Urothelium cell line (cell line): ENCODE measurements at places on chromosomes 3 and 15.

- DNase-seq: peak; percentile 4
These were observed 8.2 kb upstream of the PRKAR2A start for GRCh38 chr3:48855681-48856447.

DNA sequence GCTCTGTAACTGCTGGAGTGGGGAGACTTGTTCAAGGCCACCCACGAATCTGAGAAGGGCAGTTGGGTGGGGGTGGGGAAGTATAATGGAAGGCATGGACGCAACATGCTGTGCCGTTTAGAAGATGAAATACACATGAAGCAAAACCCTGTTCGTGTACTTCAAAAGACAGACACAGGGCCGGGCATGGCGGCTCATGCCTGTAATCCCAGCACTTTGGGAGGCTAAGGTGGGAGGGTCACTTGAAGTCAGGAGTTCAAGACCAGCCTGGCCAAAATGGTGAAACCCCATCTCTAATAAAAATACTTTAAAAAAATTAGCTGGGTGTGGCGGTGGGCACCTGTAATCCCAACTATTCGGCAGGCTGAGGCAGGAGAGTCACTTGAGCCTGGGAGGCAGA is 36.9 kb upstream of the SFMBT1 start:
- no peak for DNase-seq

DNA sequence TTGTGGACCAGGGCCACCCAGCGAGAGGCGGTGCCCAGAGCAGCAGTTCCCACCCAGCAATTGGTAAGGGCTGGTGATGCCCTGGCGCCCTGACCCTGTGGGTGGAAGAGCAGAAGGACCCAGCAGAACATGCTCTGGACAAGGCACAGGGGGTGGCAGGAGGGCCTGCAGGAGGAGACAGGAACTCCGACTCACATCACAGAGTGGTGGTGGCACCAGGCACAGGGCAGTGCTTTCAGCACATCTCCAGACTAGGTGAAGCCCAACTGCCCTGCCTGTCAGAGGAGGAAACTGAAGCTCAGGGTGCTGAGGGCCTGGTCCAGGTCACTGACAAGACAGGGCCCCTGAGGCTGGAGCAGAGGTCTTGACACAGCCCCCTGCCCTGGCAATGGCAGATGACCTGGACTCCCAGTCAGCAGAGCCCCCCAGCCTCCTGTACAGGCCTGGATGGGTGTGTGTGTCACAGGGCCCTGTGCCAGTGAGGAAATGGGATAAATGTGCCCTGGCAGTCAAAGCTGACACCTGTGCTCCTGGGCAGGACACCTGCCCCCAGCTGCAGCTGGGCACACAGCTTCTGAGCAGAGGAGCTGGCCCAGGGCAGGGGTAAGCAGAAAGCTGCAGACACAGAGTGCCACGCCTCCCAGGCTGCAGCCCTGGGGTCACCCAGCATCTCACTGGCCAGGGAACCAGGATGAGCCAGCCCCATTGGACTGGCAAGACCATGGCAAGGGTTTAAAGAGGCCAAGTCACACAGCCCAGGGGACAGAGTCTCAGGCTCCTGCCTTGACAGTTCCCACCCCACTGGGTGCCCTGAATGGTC is 11.4 kb downstream of the KLF15 start:
- DNase-seq: no peak

DNA sequence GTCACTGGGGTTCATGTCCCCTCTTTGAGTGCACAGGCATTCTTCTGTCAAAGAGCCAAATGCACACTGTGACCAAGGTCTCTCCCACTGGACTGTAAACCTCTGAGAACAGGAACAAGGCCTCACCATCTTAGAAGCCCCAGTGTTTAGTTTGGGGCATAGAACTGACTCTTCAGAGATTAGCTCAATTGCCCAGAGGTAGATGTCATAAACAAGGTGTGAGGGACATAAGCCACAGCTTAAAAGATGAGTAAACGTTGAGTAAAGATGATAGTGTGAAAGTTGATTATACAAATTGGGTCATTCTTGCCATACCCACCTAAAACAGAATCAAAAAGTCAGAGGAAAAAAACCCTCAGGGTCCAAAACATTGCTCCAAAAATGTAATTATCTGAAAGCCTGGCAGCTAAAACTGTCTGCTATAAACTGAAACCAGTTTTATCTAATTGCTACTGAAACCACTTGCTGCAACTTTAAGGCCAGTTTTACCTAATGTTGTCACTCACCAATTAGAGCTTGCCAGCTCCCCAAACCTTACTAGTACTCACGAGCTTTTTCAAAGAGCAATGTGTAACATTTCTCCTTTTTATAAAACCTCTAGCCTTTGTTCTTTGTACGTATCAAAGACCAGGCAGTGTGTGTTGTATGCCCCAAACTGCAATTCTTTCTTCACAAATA is 415.2 kb downstream of the RAP2B start:
- no peak for DNase-seq

GRCh38 chr3:31953091-31953490 is 28.0 kb downstream of the OSBPL10 start:
- DNase-seq: no peak

DNA sequence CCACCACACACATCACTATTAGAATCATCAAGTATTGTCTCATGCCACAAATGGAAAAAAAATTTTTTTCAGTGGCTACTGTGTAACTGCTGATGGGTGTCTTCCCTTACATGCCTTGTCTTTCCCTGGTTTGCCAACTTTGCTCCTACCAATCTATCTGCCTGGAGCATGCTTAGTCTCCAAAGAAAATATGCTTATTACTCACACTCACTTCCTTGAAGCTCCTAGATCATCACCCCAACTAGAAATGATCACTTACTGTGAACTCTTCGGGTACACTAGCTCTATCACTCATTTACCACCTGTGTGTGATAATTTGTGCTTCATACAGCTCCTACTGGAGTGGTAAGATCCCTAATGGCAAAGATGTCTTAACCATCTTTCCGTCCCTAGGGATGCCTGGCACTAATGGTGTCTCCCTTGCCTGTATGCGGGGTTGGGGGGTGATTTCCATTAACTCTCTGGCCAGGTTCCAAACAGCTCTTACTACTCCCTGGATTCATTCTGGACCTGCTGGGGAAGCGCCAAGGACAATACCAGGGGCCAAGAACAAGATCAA is 799 bp downstream of the VPS33B start:
- no peak for DNase-seq

DNA sequence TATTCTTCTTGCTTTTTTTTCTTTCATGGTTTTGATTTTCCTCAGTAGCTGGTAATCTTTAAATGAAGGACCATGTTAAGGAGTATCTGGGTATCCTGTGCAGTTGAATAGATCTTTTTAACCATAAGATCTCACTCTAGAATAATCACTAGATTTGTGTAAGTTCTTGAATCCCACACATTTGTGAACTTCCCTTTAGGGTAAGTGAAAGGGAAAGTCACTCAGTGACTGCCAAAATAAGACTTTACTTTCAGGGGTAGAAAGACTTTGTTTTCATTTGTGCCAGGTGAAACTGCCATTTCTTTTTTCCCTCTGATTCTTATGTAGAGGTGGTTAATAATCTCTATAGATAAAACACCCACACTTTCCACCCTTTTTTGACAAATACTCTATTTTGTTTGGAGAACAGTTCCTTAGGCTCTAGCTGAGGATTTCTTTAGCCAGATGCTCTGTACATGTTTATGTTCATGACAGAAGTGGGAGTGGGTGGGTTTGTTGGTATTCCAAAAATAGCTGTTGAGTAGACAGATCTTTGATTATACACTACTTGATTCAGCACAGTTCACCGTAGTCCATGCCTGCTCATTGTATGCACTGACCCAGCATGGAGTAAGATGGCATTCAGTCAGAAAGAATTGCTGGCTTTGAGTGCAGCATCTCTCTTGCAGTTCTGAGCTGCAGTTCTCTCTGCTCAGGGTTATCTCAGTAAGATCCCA is 28.5 kb downstream of the LRRC49 start:
- no peak for DNase-seq

DNA sequence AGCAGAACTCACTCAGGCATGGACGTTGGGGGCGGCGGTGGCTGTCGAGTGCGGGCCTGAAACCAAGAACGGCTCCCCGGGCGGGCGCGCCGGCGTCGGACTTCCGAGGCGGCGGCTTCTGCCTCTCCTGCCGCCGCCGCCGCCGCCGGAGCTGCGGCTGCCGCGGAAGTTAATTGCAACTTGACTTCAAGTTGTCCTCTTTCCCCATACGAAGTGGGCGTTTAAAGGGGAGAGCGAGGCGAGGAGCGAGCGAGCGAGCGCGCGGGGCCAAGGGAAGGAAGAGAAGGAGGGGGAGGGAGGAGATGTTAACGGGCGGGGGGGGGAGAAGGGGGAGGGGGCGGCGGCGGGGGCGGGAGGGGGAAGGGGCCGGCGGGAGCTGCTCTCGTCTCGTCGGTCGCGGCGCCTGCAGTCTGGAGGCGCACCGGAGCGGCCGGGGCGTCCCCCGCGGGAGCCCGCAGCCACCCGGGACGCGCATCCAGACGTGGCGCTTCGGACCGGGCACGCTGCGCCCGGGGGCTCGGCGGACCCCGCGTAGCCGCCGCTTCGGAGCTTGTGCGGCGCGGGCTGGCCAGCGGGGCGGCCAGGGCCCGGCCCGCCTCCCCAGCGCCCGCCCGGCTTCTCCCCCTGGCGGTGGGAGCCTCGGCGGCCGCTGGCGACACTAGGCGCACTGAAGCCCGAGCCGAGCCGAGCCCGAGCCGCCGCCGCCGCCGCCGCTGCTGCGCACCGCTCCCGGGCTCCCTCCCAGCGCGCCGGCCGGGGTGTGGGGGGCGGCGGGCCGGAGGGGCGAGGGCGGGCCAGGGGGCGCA is 19.7 kb upstream of the SATB1 start:
- peak; percentile 89 for DNase-seq

GRCh38 chr15:86336051-86336788 is 256.5 kb downstream of the AGBL1 start:
- peak; percentile 20 for DNase-seq

- no peak for DNase-seq
These were observed 78.0 kb downstream of the ALCAM start for GRCh38 chr3:105444725-105445124.

- DNase-seq: no peak
These were observed 40.8 kb downstream of the CLDN1 start for GRCh38 chr3:190281308-190282051.

GRCh38 chr3:66989860-66990696 is 8.0 kb upstream of the KBTBD8 start:
- no peak for DNase-seq

DNA sequence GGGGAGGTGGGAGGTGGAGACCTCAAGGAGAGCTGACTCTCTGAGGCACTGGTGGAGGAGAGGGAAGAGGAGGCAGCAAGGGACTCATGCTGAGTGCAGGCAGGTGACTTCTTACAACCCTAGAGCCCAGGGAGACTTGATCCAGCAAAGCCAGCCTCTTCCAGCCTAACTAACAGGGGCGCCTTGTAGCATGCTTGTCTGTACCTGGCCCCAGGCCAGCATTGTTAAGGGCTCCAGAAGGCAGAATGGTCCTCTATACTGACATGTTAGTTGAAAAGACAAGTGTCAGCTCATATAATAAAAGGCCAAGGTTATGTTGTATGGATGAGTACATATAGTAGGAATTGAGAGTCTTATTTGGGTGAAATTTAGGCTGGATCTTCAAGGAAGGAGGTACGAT is 65.4 kb downstream of the CHDH start:
- no peak for DNase-seq

GRCh38 chr3:195535293-195535692 is 7.8 kb downstream of the PPP1R2 start:
- DNase-seq: no peak

DNA sequence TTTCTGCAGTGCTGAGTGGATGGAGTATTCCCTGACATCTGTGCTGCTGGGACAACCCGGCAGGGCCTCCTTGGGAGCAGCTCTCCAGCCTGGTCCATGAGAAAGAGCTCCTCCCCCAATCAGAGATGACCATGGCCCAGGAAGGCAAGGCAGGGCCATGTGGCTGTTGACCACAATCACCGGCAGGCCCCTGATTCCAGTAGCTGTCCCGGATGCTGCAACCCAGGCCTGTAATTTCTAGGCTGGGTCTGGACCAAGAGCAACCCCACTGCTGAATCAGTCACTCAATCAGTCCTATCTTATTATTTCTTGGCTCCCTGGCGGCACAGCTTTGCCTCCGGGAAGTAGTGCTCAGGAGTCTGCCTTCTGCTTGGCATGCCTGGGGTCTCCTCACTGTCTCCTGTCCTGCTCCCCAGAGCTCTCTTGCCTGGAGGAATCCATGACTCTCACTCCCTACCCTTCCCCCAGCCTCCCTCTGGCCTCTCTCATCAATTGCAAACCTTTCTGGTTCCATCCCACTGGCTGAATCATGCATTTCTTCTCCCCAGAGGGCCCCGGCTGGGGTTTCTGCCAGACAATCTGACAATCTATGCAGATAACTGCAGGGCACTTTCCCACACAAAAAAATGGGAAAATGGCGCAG is 32.6 kb upstream of the ITGA11 start:
- no peak for DNase-seq

- DNase-seq: no peak
These were observed 113.7 kb downstream of the LRIG1 start for GRCh38 chr3:66386925-66387650.

DNA sequence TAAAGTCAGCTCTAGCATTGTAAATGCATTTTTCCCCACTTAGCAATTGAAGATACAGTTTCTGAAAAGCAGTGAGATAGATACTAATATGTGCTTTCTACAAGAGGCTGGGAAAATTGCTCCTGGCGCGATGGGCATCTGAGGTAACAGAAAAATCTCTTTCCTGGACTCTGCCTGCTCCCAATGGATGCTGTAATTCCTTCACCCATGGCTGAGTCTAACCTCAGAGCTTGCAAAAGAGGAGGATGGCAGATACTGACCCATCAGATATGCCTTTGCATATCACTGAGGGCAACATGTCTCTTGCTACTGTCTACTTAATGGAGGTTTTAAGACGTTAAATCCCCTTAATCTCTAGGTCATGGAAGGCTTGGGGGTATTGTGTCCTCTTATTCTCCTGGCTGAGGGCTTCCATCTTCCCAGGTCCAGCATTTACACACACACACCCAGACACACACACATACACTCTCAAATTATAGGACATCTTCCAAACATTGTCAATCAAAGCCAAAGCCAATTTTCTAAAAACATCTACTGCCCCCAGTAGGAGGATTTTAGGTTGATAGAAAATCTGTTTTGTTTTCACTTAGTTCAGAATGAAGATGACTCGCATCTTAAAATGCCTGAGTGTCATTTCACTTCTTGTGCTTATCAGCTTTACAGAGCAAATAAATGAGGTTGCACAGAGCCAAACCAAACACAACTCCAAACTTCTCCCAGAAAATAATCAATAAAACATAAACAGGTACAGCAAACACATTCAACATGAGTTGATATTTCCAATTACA is 2.4 kb downstream of the TRPM1 start:
- DNase-seq: no peak

- no peak for DNase-seq
These were observed 93.7 kb downstream of the SHQ1 start for GRCh38 chr3:72754582-72754981.

- no peak for DNase-seq
These were observed 143.2 kb downstream of the KLHL25 start for GRCh38 chr15:85651548-85651947.
